Nephron progenitor cell (in vitro differentiated cells): ENCODE measurements at places on chromosomes 6 and 20.
A peak's percentile ranks its signal among the peaks of the same experiment; 100 is the strongest.

- no peaks in the 10 kb centered on the region for H3K36me3 ChIP-seq
- no peak overlapping the region for H3K27ac ChIP-seq
- peaks cover 6% of the 10 kb centered on the region for H3K27me3 ChIP-seq
- H3K4me3 ChIP-seq: no peak overlapping the region
- DNase-seq: no peak
Observed at GRCh38 chr20:61292821-61293612, 41.0 kb downstream of the CDH4 start.

DNA sequence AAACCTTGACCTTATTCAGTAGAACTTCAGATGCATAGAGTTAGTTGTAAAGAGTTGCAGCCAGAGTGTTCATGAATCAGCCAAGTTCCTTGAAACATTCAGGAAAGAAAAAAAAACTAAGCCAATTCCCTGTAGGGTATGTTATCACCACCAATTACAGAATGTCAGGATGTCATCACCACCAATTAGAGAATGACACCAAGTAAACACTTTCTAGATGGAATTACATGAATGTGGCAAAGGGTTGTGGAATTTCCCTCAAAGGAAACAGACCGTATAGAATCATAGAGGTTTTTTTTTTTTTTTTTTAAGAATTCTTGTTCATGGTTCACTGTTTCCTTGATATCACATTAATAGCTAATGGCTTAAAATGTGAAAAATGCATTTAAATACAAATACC, 472.1 kb upstream of the RNF217 start:
- no peaks in the 10 kb centered on the region for H3K36me3 ChIP-seq
- H3K27me3 ChIP-seq: no peaks in the 10 kb centered on the region
- DNase-seq: no peak
- H3K4me3 ChIP-seq: no peak overlapping the region

DNA sequence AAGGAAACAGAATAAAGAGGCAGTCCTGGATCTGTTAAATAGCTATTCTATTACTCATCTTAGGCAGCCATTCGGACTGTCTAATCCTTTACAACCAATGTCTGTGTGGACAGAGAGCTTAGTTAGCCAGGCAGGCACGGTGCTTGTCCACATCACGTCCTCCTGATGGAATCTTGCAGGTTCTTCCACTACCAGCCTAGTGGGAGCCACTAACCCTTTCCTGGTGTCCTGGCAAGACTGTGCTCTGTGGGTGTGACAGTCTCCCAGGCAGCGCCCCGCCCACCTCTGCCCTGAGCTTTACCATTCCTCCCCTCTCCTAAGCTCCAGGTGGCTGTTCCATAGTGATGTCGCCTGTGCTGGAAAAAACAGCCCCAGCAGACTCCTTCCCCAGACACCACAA, 78.3 kb upstream of the CLDN20 start:
- peaks cover 68% of the 10 kb centered on the region for H3K4me1 ChIP-seq
- DNase-seq: peak; percentile 60
- H3K27ac ChIP-seq: no peak overlapping the region
- no peaks in the 10 kb centered on the region for H3K36me3 ChIP-seq

GRCh38 chr20:19815553-19815991, 57.5 kb downstream of the RIN2 start:
- H3K4me1 ChIP-seq: peaks cover 44% of the 10 kb centered on the region
- DNase-seq: peak; percentile 22
- peaks cover 62% of the 10 kb centered on the region for H3K36me3 ChIP-seq
- peak overlapping the region; percentile 99 for H3K27ac ChIP-seq
- peak overlapping the region; percentile 29 for H3K4me3 ChIP-seq
- no peaks in the 10 kb centered on the region for H3K27me3 ChIP-seq

- peak; percentile 61 for DNase-seq
- peaks cover 3% of the 10 kb centered on the region for H3K27me3 ChIP-seq
- H3K4me1 ChIP-seq: peaks cover 43% of the 10 kb centered on the region
- H3K4me3 ChIP-seq: no peak overlapping the region
- H3K36me3 ChIP-seq: peaks cover 10% of the 10 kb centered on the region
Observed at GRCh38 chr6:1745814-1746213, 136.1 kb downstream of the FOXC1 start.

DNA sequence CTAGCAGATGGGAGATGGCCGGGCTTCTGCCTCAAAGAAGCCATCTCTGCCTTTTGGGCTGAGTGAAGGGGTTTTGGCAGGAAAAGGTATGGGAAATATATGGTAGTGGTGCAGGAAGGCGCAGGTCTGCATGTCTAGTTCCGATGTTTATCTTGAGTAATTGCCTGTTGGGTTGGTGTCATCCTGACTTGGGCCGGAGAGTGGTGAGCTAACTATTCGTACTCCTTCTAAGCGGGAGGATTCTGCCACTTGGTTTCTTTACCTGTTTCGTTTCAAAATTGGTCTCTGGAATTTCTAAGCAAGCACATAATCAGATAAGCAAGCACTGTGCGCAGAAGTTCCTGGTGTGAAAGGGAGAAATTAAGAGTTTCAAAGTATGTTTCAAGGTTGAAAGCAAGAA, 229.6 kb downstream of the SAMD5 start:
- DNase-seq: no peak
- no peaks in the 10 kb centered on the region for H3K27me3 ChIP-seq
- no peak overlapping the region for H3K4me3 ChIP-seq
- no peak overlapping the region for H3K27ac ChIP-seq
- no peaks in the 10 kb centered on the region for H3K4me1 ChIP-seq
- H3K36me3 ChIP-seq: no peaks in the 10 kb centered on the region

DNA sequence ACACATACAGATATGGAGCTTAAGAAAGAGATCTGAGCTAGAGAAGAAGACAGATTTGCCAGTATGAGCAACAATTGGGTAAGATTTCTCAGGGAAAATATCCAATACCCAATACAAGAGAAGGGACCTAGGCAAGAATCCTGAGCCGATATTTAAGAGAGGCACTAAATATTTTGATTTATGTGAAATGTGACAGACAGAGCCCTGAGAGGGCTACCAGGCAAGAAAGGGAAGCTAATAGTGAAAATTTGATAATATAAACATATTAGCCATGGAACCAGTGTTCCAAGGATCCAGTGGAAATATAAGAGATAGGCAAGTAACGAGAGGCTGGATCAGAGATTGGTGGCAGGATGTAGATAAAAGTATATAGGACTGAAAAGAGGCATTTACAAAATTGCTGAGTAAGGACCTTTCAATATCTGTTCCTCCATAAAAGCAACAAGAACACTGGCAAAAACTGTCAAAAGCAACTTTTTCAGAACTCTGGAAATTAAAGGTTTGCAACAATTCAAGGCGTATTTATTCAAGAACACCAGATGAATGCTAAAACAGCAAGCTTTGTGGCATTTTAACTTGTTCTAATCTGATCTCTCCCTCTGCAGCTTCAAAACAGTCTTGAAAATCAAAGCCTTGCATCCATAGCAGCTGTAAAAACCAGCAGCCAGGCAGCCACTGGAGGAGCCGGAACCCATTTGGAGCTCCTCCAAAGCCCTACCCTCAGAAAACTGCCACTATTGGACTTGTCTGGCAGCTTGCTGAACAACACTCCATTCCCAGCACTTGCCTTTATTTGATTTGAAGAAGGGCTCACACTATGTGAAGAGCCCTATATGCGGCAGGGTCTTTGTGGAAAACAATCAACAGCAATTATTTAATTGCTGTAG, 58.8 kb downstream of the REV3L start:
- no peaks in the 10 kb centered on the region for H3K27me3 ChIP-seq
- DNase-seq: no peak
- H3K4me3 ChIP-seq: no peak overlapping the region
- H3K27ac ChIP-seq: peak overlapping the region; percentile 54

GRCh38 chr20:2237059-2237458, 58.7 kb upstream of the TGM3 start:
- H3K4me3 ChIP-seq: no peak overlapping the region
- peaks cover 6% of the 10 kb centered on the region for H3K27me3 ChIP-seq

DNA sequence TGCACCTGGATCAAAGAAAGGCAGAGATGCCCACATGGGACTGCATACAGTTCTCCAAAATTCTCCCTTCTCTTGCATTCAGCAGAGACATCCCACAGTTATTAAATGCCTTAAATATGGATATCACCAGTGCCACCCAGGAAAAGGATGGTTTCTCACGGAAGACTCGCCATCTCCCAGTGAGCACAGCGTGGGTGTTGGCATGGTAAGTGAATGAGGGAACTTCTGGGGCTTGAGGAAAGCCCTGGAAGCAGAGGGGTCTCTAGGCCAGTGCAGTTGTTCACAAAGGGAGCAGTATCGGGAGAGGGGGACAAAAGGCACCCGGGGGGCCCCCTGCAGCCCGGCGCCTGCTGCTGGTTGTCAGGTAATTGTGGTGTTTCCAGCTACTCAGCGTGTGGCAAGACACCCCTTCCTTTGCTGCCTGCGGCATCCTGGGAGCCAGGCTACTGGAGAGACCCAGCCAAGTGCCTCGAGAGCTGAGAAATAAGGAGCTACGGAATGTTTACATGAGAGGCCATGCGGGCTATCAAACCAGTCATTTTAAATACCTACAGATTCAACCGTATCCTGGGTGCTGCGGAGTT, 125.4 kb downstream of the PXDC1 start:
- H3K4me3 ChIP-seq: no peak overlapping the region
- H3K4me1 ChIP-seq: peaks cover 58% of the 10 kb centered on the region
- peaks cover 7% of the 10 kb centered on the region for H3K27me3 ChIP-seq
- H3K36me3 ChIP-seq: no peaks in the 10 kb centered on the region

DNA sequence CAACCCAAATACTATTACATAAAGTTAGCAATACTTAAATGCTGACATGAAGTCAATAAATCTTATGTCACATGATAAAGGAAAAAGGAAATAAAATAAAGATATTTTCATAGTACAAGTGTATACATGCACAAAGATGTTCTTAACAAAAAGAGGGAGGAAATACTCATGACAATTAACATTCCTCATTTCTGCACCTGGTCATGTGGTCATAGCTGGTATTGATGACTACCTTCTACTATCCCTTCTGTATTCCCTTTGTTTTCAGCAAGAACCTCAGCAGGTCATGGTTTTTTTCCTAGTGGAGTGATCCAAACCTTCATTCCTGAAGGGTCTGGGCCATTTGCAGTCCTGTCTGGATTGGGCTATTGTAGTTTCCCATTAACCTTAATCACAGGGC, 43.5 kb upstream of the FYN start:
- no peak overlapping the region for H3K27ac ChIP-seq
- no peaks in the 10 kb centered on the region for H3K36me3 ChIP-seq
- peaks cover 19% of the 10 kb centered on the region for H3K4me1 ChIP-seq

GRCh38 chr6:6439778-6440177, 119.3 kb upstream of the F13A1 start:
- no peak overlapping the region for H3K27ac ChIP-seq
- DNase-seq: no peak
- H3K27me3 ChIP-seq: peaks cover 13% of the 10 kb centered on the region

GRCh38 chr6:39453956-39454524, 131.5 kb upstream of the KCNK16 start:
- H3K27me3 ChIP-seq: peaks cover 2% of the 10 kb centered on the region
- H3K36me3 ChIP-seq: peaks cover 11% of the 10 kb centered on the region
- H3K27ac ChIP-seq: no peak overlapping the region
- DNase-seq: no peak
- peak overlapping the region; percentile 35 for H3K4me3 ChIP-seq

DNA sequence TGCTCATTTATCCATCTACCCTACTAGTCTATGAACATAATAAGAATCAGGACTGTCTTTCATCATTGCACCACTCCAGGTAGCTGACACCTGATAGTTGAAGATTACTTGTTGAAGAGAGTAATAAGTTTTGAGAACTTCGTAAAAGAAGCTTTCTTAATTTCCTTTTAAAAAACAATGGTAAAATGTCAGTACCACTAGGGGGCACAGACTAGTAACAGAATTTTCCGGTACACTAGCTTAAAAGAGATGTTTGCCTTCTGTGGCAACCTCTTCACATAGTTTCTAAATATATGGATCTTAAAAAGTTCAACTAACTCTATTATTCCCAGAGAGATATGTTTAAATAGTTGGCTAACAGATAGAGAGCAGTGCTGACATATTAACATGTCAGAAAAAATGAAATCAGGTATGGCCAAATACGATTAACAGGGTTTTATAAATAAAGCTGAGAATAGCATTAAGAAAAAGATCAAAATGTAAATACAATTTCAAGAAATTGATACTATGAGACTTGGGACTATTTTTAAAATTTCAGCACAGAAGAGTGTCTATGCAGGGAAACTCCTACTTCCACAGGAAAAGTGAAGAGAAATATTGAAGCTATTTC, 5.4 kb upstream of the KCNQ5 start:
- no peak for DNase-seq
- H3K36me3 ChIP-seq: no peaks in the 10 kb centered on the region
- no peak overlapping the region for H3K27ac ChIP-seq
- H3K4me3 ChIP-seq: no peak overlapping the region
- H3K4me1 ChIP-seq: peaks cover 17% of the 10 kb centered on the region
- peaks cover 33% of the 10 kb centered on the region for H3K27me3 ChIP-seq
